D721Med (cell line): ENCODE measurements at places on chromosomes 3 and 15.

GRCh38 chr3:152039887-152040286 is 166.4 kb downstream of the SUCNR1 start:
- DNase-seq = no peak

DNA sequence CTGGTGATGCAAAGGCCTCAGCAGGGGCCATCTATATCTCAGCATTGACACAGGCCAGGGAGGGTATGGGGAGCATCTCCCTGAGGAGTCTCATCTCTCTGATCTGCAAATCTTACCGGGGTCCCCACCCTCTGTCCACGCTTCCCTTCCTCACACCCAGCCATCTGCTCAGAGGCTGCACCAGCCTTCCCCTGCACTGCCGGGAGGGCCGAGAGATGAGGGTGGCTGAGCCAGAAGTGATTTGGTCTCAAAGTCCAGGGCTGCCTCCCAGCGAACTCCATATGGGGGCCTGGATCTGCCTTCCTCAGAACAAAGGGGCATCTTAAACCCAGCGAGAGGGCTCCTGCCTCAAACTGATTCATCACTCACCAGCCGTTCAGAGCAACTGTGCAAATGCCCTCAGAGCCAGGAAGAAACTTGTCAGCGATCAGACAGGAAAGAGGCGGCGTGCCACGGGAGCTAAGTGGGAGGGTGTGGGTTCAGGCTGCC is 4.6 kb downstream of the IGDCC3 start:
- no peak for DNase-seq

GRCh38 chr15:56765251-56765650 is 31.9 kb upstream of the ZNF280D start:
- DNase-seq = no peak

DNA sequence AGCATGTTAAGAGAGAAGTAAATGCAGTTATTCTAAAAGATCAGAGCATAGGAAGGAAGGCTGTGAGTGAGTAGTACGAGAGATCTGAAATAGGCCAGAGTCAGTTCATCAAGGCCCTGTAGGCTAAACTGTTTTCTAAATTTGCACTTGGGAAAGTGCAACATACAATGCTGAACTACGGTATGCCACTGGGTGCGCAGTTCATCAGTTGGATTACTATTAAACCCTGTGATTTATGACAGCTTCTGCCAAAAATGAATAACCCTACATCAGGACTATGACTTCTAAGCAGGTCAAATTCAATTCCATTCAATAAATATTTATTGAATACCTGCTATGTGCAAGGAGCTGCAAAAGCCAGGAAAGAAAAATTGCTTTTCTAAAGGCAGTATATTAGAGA is 10.8 kb downstream of the CBLB start:
- no peak for DNase-seq
